ENCODE measurements at places on chromosomes 16 and 17.
A peak's percentile ranks its signal among the peaks of the same experiment; 100 is the strongest.

DNA sequence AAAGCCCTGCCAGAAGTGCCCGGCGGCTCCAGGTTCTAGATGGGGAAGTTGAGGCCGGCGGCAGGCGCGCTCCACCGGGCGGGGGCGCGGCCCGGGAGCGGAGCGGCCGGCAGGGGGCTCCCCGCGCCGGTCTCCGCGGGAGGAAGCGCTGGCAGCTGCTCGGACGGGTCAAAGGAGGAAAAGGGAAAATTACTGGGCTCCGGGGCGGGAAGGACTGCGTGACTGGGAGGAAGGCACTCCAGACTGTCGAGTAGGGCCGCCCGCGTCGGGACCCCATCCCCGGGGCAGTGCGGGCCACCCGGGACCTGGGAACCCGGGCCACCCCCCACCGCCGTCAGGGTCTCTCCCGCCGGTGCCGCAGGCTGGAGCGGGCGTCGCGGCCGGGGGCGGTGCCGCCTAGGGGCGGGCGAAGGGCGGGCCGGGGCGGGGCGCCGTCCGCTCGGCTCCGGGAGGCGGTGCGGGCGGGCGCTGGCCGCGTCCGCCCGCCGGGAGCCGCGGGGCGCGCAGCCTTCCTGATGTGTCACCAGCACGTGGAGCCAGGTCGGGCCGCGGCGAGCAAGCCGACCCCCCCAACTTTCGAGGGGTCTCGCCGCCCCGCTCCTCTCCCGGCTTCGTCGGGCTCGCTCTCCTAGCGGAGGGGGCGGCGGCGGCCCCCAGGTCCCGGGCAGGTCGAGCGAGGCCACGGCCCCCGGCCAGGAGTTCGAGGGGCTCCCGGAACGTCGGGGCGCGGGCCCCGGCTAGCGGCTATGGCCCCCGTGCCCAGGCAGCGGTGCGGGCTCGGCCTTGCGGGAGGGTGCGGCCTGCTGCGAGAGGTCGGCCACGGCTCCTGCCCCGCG, 167.5 kb downstream of the RAB11FIP4 start:
- peak; percentile 24 for DNase-seq

DNA sequence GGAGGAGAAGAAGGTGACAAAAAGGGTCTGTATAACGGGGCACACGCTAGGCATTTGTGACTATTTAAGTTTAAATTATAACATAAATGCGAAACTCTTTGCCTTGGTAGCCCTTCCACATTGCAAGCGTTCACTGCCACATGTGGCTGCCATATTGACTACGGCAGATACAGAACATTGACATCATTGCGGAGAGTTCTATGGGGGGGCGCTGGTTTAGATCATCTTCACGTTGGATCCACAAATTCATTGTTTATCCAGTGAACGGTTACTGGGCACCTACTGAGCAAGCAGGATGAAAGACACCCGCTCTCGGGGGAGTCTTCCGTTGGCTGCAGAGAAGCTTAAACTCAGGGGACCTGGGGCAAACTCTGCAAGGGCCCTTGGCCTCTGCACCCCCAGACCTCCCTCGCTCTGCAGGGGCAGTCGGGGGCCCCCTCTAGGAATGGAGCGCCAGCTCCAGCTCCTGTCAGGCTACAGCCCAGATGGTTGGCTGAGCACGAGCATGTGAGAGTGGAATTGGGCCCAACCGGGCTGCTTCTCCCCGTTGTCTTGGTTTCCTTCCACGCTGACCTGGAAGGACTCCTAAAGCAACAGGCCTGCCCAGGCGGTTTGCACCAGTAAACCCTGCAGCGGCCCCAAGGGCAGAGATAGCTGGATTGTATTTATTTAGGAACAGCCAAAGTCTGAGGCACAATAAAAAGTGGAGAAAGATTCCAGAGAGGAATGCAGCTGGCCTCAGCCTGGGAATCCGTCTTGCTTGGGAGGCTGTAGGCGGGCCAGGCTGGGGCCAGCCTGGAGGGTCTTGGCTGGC, 172.2 kb downstream of the SEC14L1 start:
- DNase-seq: peak; percentile 44

GRCh38 chr17:75979705-75980187, 706 bp downstream of the TEN1 start:
- DNase-seq: no peak

DNA sequence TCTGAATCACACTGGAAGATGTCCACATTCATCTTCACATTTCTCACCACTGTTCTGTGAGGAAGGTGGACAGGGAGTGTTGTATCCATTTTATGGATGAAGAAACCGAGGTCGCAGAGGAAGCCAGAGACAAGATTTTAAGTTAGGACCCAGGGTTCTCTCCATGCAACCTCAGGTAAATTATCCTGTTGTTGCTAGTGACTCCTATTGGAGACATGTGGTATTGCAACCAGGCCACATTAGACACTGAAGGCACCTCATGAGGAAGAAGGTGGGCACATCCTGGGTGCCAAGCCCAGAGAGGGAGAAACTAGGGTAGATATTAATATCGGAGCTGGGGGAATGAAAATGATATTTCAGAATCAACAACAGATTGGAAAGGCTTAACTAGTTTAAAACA, 8.5 kb upstream of the WNT9B start:
- no peak for DNase-seq

- DNase-seq: no peak
Measured at GRCh38 chr17:49063652-49064051, 66.5 kb downstream of the IGF2BP1 start.

- no peak for DNase-seq
Measured at GRCh38 chr16:22681554-22682291, 132.2 kb upstream of the HS3ST2 start.

DNA sequence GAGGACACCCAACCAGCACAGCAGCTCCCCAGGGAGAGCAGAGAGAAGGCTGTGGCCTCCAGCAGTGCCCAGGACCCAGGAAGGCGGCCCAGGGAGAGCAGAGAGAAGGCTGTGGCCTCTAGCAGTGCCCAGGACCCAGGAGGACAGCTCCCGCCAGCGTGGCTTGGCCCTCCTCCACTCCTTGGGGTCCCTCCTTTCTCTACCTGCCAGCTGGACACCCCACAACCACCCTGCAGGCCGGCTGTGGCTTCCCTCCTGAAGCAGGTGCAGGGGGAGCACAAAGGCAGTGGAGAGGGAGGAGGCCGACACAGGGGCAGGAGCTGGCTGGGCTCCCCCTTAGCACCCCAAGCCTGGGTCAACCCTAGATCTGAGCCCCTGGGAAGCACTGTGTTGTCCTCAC, 54.1 kb upstream of the FASN start:
- DNase-seq: no peak

GRCh38 chr16:27489906-27490305, 59.8 kb downstream of the GTF3C1 start:
- no peak for DNase-seq

- no peak for DNase-seq
Measured at GRCh38 chr17:41653892-41654677, 29.7 kb upstream of the KRT17 start.

DNA sequence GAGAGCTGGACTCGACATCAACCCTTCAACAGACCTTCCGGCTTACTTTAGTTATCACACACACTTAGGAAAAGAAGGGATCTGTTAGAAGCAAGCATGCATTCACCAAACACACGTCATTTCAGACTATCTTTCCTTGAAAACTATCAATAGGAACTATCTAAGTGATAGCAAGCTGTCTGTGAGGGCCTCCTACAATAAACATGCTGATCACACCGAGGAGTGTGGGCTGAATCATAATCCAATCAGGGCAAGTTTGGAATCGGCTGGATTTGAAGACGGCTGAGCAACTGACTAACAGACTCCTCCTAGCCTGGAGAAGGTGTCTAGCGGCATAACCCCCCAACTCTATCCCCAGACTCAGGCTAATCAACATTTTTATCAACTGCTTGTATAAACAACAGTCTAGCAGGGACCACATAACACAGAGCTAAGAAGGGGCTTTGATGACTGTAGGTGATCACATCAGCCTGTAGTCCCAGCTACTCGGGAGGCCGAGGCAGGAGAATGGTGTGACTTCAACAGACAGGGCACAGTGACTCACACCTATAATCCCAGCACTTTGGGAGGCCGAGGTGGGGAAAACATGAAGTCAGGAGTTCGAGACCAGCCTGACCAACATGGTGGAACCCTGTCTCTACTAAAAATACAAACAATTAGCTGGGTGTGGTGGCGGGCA, 14.1 kb downstream of the NXN start:
- no peak for DNase-seq

- DNase-seq: no peak
Measured at GRCh38 chr16:67773569-67774456, 32.5 kb downstream of the RANBP10 start.

DNA sequence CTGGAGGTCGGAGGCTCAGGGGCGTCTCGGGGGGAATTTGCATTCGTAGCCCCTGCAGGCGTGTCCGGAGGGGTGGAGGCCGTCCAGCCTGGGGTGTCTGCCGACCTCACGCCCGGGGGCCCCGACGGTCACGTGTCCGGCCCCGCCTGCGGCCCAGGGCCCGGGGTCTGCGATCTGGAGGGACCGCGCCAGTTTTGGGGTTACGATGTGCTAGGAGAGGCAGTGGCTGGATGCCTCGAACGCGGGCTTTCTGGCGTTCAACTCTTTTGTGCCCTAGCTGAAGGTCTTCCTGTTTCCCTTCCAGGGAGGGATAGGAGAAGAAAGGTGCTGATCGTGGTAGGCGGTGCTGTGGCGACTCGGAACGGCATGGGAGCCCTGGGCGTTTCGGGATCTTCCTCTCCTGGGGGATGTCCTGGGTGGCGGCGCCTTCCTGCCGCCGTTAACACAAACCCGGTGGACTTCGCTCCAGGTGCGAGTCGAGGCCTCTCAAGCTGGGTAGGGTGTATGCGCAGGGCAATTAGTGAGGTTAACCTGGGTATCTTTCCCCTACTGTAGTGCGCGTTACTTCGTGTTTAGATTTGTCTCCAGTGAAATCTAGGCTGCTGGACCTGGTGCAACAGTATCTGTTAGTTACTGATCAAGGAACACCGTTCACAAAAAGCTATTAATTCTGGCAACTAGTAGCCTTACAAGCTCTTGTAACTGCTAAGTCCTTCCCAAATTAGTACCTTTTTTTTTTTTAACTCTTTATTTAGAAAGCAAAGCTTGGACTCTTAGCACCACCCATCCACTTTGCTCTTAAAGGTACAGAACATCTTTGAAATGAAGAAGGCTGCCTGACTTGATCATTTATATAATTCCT, 1.3 kb downstream of the AKAP1 start:
- DNase-seq: no peak

Measured in NCI-H446 treated with DMSO at 0.1 percent for 48 hours (cell line).